ENCODE measurements at places on chromosomes 11 and 22.
A peak's percentile ranks its signal among the peaks of the same experiment; 100 is the strongest.

- DNase-seq = peak; percentile 28
These were observed 222.5 kb downstream of the TBC1D22A start for GRCh38 chr22:46984751-46985506.

- DNase-seq = no peak
These were observed 221.8 kb downstream of the DDX10 start for GRCh38 chr11:108886660-108887009.

DNA sequence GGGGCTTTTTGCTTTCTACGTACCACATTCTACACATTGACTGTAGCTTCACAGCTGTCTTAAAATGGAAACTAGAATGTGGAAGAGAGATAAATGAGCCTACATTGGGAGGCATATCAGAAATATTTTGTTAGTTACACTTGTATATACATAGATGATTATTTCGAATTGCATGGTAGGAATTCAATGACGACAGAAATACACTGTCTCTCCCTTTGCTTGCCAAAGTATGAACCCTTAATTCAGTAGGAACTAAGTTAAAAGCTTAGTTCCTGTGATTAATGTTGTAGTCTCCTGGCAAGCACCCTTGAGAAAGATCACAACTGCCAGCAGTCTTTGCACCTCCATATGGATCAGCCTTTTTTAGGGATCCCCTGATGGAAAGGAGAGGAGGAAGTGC, 10.1 kb downstream of the C11orf87 start:
- no peak for DNase-seq

DNA sequence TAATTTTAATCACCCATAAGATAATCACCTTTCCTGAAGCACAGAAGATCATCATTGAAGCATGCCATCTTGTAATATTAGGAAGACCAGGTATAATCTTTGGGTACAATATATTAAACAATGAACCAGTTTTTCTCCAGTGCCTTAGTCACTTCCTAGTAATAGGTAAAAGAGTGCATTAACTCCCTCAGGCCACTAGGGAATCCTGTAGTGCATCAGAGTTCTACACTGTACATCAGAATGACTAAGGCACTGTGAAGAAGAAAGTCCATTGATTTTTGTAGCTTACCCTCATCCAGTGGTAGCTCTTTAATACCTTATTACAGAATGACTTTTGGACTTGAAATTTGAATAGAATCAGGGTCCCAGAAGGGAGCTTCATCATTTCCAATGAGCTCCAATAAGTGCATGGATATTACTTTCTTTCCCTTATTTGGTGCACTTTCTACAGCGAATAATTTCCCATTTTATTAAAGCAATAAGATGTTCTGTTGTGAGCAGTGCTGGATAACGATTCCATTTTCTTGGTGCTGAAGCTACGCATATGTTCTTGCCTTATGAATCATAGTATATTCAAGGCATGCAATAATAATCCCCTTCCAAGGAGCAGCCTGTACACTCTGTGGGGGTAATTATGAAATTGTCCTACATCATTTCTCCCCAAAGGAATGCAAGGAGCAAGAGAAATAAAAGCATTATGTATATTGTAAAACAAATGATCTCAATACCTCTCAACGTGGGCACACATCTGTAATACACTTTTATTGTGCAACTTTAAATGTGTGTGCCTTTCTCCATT, 4.7 kb downstream of the C11orf87 start:
- no peak for DNase-seq

Measured in non-pigmented ciliary epithelial cell (primary cell).